ENCODE measurements at places on chromosomes 4 and X.

GRCh38 chrX:71618303-71618721 is at the start of gene CXCR3:
TSS of gene CXCR3 (minus strand) at chrX:71618511. CDS start at chrX:71618449, 62 bp downstream.
- peak; percentile 89 for DNase-seq

- DNase-seq = no peak
Observed at GRCh38 chrX:20527558-20528011, 260.9 kb upstream of the RPS6KA3 start.

DNA sequence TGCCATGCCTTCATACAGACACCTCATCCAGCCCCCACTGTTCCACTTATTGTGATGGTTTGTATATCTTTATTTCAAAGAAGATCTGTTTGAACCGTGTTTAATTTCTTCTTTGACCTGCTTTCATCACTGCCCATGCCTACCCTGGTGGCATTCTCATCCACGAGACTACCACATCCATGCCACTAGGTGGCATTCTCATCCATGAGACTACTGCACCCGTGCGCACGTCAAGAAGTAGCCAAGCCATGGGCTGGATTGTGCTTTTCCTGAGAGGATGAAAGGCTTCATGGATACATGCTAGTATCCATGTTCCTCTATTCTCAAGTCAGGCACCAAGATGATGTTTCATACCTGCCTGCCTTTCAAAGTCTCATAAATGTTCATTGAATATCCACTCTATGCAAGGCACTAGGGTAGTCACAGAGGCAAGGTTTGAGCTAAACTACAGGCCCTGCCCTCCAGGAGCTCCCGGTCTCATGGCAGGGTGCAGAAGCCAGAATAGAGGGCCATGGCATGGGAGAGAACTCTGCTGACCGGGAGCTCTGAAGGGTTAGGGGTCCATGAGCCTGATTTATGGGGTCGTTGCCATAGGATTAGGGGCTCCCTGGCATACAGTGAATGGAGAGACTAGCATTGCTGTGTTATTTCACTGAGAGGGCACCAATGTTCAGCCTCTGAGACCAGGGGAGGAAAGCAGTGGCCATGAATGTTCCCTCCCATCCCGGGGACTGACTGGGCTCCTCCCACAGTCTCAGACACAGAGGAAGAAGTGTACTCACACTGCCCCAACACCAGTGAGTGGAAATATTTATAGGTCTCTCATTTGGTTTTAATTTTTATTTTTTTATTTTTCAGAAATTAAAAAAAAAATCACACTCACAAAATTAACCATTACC is 24.8 kb upstream of the EOLA2 start:
- DNase-seq = peak; percentile 35

DNA sequence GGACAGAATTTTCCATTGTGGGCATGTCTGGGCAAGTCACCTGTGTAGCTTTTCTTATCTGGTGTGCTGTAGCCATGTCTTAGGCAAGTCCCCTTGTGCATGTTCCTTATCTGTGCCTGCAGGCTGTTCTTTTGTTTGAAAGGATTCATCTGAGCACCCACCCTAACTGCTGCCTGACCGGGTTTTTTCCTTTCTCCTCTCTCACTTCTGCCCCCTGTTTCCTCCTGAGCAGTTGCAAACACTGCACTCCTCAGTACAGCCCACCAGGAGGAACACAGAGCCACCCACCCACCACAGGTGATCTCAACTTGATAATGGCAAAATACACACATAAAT is 29.2 kb upstream of the IL9R start:
- no peak for DNase-seq

DNA sequence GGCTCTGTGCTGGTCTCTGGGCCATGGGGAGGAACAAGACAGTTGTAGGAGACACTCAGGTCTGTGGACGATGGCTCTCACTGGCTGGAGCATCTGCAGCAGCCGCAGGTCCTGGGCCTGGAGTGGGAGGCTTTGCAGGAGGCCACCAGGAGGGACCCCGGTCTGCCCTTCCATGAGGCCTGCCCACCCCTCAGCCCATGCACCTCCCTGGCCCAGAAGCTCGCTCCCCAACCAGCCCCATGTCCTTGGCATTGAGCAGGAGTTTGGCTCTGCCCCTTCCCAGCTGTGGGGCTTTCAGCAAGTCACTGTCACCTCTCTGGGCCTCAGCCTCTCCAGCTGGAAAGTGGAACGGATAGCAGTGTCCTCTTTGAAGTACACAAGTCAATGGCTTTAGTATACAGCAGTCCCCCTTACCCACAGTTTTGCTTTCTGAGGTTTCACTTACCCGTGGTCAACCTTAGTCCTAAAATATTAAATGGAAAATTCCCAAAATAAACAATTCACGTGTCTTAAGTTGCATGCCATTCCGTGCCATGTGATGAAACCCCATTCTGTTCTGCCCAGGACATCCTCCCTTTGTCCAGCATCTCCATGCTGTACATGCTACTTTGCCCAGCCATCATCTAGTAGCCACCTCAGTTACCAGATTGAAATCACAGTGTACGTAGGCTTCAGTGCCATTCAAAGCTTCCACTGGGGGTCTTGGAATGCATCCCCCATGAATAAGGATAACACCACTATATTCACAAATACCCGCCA is 104.0 kb downstream of the CPZ start:
- no peak for DNase-seq

GRCh38 chr4:89303814-89304388 is 3.7 kb downstream of the GPRIN3 start:
- no peak for DNase-seq

DNA sequence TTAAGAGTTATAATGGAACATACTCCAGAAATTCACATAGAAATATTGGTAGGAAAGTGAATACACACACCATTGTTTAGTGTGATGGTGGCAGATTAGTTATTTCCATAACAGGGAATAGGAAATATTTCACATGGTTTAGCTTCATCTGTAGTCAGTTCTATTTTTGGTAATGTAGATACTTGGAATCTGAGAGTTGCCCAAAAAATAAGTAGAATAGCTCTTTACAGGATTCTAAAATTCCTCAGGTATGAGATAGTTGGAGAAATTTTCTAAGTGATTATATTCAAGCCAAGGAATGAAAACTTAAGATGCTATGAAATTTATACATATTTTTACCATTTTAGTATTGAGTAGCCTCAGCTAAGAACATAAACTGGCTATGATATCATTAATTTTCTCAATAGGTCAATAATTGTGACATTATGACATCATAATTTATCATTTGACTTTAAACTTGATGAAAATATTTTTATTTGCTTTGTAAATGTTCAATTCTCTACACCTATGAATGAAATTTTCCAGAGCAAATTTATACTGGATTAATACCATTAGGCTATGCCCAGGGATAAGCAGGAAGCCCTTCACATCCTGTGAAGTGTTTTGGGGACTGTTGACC is 35.8 kb downstream of the CPEB2 start:
- no peak for DNase-seq

GRCh38 chr4:140355288-140355687 is 18.2 kb upstream of the SCOC start:
- DNase-seq = no peak

Measured in activated CD4-positive, alpha-beta memory T cell treated with anti-CD3 and anti-CD28 coated beads for 36 hours (primary cell).